ENCODE measurements at places on chromosomes 11 and 22.
A peak's percentile ranks its signal among the peaks of the same experiment; 100 is the strongest.

GRCh38 chr11:77095551-77096490 lies 6.8 kb upstream of the OMP start:
- no peak for DNase-seq

- no peak for DNase-seq
These were observed 186.5 kb downstream of the SWAP70 start for GRCh38 chr11:9850224-9850895.

DNA sequence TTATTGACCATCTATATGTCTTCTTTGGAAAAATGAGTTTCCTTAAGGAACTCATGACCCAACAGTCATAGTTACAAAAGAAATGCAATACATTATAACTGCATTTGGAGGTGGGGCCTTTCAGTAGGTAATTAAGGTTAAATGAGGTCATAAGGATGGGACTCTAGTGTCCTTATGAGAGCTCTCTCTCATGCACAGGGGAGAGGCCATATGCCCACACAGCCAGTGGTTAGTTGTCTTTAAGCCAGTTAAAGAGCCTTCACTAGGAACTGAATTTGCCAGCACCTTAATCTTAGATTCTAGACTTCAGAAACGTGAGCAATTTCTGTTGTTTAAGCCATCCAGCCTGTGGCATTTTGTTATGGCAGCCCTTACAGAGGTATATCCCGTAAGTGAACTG lies 27.3 kb downstream of the INTS4 start:
- DNase-seq: no peak

GRCh38 chr11:95910638-95911368 lies 13.1 kb downstream of the MTMR2 start:
- no peak for DNase-seq

GRCh38 chr11:17510507-17511206 lies 33.6 kb downstream of the USH1C start:
- DNase-seq: no peak

DNA sequence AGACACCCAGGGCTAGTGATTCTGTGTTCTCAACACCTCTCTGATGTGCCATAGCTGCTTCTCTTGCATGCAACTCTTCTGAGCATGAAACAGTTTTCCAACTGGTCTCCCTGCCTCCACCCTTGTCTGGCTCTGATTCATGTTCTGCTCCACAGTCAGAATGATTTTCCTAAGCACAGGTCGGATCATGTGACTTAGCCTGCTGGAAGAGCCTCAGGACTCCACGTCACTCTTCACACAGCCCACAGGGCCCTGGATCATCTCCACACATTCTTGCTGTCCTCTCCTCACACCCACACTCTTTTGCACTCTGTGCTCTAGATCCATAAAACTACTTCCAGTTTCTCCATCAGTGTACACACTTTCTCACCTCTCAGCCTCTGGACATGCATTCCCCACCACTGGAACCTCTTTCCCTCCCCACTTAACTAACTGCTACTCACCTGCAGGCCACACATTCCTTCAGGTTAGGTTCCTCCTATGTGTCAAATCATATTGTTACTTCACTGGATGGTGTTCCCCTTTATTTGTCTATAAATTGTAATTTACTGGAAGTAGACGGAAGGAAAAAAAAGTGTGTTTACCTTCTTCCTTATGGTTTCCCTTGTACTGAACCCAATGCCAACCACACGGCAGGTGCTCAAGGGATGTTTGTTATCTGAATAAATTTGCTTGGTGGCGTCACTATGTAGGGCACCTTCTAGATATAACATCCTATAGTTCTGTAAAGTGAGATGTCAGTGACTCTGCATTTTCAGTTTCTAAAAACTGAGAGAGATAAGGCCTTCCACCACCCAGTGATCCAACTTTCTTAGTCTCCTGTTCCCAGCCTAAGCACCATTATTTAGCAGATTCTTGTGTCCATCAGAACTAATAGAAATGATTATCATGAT lies 133.7 kb downstream of the ETS1 start:
- peak; percentile 42 for DNase-seq

- no peak for DNase-seq
These were observed 879.9 kb upstream of the TENM4 start for GRCh38 chr11:80320765-80321164.

GRCh38 chr11:1224111-1224490 lies 1.2 kb downstream of the MUC5B start:
- no peak for DNase-seq

DNA sequence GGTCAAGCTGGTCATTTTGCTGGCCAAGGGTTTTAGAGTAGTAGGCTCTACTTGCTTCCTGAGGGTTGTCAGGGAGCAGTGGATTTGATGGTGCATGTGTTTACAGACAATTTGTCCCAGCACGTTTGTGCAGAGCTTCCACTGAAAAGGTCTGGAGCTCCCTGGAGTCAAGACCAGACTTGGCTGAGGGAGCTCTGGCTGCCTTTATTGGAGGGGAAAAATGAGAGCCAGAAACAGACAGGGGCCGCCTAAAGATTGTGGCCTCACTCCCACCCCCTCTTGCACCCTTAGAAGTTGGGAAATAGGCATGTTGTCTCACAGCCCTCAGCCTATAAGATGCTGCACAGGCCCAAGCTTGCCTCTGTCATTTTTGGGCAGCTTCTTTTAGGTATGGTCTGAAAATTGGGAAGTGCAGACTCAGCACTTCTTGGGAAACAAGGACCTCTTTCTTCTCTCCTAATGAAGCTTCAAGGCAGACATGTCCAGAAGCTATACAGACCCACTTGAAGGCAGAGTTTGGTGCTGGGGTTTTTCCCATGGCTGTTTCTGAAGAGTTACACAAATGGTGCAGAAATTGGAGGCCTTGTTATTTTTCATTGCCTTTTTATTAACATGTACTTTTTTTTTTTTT lies 55.1 kb downstream of the AMOTL1 start:
- DNase-seq: no peak

GRCh38 chr22:22176929-22177616 lies 67.5 kb upstream of the VPREB1 start:
- DNase-seq: no peak

DNA sequence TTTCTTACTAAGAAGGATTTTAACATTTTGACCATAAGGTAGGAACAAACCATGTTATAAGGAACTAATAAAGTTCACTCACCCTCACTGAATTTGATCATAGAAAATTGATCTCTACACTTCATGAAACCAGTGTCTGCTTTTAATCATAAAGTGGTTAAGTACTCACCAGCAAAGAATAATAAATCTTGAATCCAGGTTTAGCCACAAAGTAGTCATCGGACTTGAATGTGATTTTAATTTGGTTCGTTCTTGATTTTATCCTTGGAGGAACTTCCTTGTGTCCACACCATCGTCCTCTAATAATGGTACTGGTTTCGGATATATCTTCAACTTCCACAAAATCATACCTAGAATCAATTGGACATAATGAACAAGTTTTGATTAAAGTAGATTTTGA lies 40.5 kb upstream of the DDI1 start:
- DNase-seq: no peak

DNA sequence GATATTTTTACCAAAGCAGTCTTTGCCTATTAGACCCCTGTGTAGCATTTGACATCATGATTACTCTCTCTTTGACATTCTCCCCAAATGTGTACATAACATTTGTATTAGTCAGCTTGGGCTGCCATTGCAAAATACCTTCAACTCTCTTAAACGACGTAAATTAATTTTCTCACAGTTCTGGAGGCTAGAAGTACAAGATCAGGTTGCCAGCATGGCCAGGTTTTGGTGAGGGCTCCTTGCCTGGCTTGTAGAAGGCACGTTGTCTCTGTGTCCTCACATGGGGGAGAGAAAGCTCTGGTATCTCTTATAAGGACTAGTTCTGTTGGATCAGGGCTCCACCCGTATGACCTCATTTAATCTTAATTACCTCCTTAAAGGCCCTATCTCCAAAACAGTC lies 12.3 kb upstream of the DLAT start:
- DNase-seq: no peak

- DNase-seq: no peak
These were observed 107.7 kb downstream of the CEP164 start for GRCh38 chr11:117435326-117435725.

DNA sequence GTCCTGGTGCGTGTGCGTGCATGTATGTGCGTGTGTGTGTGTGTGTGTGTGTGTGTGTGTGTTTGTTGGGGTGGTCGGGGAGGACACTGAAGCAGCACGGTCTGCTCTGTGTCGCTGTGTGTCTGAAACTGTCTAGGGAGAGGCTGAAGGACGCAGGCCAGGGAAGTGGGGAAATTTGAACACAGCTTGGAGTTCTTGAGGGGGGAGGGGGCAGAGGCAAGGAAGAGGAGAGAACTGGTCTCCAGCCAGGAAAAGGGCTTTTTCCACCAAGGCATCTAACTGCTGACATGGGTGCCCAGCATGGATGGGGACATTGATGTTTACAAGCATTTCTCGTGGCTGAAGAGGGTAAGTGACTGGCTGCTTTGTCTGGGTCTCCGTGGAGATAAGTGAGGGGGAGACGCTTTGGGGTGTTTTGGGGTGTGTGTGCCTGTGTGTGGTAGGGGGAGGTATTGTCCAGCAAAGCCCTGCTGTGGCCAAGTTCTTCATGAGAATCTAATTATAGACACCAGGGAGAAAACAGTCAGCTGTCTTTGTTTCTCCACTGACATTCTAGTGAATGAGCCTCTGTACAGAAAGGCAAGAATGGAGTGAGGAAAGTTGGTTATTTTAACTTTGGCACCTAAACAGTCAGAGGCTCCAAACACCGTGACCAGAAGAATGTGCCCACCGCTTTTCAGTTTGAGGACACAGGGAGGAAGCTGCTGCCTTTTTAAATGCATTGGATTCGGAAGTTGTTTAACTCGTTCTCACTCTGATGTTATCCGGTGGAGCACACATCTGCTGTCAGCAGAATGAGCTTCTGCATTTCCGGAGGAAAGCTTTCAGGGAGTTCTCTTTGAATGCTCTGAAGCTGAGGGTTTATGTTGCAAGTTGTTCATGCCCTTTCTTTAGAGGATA lies 63.7 kb downstream of the PPFIBP2 start:
- DNase-seq: peak; percentile 45

DNA sequence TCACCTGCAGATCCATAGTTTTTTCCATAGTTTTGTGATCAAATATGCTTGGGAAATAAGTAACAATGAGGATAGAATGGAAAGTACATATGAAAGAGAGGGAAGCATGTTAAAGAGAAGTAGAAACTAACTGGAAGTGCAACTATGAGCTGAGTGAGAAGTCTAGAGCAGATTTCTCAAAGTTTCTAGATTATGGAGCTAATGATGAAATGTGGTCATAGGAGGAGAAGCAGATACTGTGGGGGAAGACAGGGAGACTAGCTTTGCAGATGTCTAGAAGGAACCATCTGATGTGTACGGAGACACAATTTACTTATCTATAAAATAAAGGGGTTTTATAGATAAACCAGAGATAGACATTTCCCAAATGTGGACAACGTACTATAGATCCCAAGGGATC lies 37.1 kb downstream of the RELT start:
- no peak for DNase-seq

DNA sequence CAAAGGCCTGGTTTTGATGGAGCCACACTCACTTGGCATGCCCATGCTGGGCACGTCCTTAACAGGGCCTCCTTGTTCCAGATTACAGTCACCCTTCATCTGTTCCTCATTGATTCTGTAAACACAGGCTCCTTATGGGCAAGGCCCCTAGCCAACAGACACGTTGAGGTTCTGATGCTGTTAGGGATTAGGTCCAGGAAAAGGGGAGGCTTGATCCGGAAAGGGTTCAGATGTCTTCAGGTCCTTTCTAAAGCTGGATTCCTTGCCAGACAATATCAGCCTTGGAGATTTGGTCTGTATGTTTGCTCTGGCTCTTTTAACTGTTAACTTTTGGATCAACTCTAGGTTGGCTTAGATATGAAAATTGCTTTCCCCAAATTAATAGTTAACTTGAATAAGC lies 46.9 kb upstream of the PRSS23 start:
- no peak for DNase-seq

- DNase-seq: no peak
These were observed 725 bp downstream of the ARHGAP42 start for GRCh38 chr11:100687630-100688395.

- no peak for DNase-seq
These were observed 5.8 kb upstream of the ZNF74 start for GRCh38 chr22:20388200-20388599.

GRCh38 chr11:67271541-67272284 lies 5.4 kb downstream of the GRK2 start:
- no peak for DNase-seq

GRCh38 chr11:118106789-118107335 lies 20.1 kb upstream of the SMIM35 start:
- no peak for DNase-seq

DNA sequence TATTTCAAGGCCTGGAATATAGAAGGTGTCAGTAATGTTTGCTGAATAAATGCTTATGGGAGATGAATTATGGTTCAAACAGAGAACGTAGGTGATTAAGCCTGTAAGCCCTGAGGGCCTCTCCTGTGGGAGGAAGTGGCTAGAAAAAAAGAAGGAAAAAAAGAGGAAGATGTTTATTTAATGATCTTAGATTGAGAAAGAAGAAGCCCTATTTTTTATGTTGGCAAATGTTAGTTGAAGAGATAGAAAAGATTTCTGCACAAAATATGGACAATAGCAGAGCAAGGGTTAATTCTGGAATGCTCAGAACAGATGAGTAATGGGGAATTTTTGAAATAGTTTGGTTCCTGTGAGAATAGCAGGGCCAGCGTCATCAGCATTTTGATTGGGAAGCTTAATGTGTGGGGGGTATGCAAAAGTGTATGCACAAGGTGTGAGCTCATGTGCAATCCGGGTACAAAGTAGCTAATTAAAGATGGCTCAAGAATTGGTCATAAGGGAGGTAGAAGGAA lies 95.7 kb downstream of the TEAD1 start:
- DNase-seq: no peak

DNA sequence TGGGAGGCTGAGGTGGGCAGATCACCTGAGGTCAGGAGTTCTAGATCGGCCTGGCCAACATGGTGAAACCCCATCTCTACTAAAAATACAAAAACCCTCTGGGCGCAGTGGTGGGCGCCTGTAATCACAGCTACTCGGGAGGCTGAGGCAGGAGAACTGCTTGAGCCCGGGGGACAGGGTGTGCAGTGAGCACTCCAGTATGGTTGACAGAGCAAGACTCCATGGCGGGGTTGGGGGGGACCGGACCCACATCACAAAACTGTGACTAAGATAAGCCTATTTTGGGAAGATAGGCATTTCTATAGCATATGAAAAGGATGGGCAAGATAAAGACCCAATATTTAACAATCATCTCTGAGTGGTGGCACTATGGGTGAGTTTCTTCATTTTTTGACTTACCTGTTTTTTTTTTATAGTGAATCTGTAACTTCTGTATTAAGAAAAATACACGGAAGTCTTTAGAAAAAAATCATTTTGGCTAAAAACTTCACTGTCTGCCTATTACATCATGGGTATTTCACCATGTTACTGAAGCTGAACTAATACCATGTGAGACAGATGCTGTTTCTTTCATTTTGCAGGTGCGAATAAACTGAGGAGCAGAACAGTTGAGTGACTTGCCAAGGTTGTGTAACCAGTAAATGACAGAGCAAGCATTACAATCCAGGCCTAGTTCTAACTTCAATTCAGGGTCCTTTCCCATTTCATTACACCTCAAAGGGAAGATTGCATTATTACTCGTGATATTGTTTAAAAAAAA lies 2.5 kb downstream of the CELF1 start:
- DNase-seq: no peak
